Uterine smooth muscle cell (primary cell): ENCODE measurements at places on chromosomes 3 and 15. TPM values are rescaled to one million over a fixed set of nuclear protein-coding genes. Genes with fewer than 3 reads are reported as not detected.

Gene DISP2
- total RNA-seq: under 0.01 and 0.12 TPM in 2 replicates

Gene ZXDC
- 24.1 and 29.5 TPM in 2 replicates for total RNA-seq

Gene ERC2
- 0.55 and 0.75 TPM in 2 replicates for total RNA-seq

Gene IGSF10
- 0.33 and 0.37 TPM in 2 replicates for total RNA-seq

Gene C3orf80
- total RNA-seq: 1.7 and 4.9 TPM in 2 replicates

Gene SCAANT1
- not detected in 2 replicates for total RNA-seq

Gene CGGBP1
- 65.7 and 77.1 TPM in 2 replicates for total RNA-seq

Gene CKMT1A
- total RNA-seq: not detected in 2 replicates

Gene RBP2
- total RNA-seq: not detected in 2 replicates

Gene GASK1A
- 2.2 and 3.9 TPM in 2 replicates for total RNA-seq

Gene TPRG1
- total RNA-seq: 0.87 and 1.8 TPM in 2 replicates

Gene MESP2
- 0.55 and 0.75 TPM in 2 replicates for total RNA-seq

Gene EXOSC7
- 62.6 and 73.3 TPM in 2 replicates for total RNA-seq

Gene GHRL
- 0.25 TPM in 1 of 2 replicates, not detected in the other for total RNA-seq

Gene CCRL2
- total RNA-seq: 0.62 and 1.5 TPM in 2 replicates

Gene CDC25A
- 5.2 and 15.9 TPM in 2 replicates for total RNA-seq

Gene FETUB
- total RNA-seq: not detected in 2 replicates

Gene LDHAL6B
- under 0.01 TPM in 1 of 2 replicates, not detected in the other for total RNA-seq

Gene SPATA12
- 0.11 TPM in 1 of 2 replicates, not detected in the other for total RNA-seq

Gene PAQR5
- total RNA-seq: 0.37 and 1.5 TPM in 2 replicates

Gene SAMD7
- total RNA-seq: not detected in 2 replicates

Gene OIP5
- 3.2 and 12.1 TPM in 2 replicates for total RNA-seq
